ENCODE measurements at places on chromosomes 7 and 10. TPM values are rescaled to one million over a fixed set of nuclear protein-coding genes. Genes with fewer than 3 reads are reported as not detected.

Gene SUN3
- not detected for total RNA-seq

Gene AS3MT
- total RNA-seq = 9.3 TPM

Gene NRAP
- total RNA-seq = not detected

Gene CPA4
- total RNA-seq = 90.5 TPM

Gene NUTM2D
- total RNA-seq = 0.90 TPM

Gene SLC39A12
- total RNA-seq = not detected

- DNase-seq = no peak
Measured at GRCh38 chr10:95256268-95256667, 34.5 kb downstream of the PDLIM1 start.

DNA sequence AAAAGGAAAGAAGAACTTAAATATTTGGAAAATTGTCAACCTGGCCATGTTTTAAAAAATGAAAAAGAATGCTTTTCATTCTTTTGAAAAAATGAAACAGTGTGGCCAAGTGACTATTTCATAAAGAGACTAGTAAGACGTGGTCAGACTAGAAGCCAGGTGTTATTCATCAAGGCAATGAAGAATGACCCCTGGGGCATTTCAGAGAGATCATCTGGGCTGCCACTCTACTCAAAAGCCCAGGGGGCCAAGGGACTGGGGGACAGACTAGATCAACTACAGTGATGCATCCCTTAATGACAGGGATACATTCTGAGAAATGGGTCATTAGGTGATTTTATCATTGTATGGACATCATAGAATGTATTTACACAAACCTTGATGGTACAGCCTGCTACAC lies 199.4 kb downstream of the STK31 start:
- DNase-seq = no peak

- DNase-seq = peak; percentile 48
Measured at GRCh38 chr10:7971949-7972348, 82.5 kb upstream of the GATA3 start.

DNA sequence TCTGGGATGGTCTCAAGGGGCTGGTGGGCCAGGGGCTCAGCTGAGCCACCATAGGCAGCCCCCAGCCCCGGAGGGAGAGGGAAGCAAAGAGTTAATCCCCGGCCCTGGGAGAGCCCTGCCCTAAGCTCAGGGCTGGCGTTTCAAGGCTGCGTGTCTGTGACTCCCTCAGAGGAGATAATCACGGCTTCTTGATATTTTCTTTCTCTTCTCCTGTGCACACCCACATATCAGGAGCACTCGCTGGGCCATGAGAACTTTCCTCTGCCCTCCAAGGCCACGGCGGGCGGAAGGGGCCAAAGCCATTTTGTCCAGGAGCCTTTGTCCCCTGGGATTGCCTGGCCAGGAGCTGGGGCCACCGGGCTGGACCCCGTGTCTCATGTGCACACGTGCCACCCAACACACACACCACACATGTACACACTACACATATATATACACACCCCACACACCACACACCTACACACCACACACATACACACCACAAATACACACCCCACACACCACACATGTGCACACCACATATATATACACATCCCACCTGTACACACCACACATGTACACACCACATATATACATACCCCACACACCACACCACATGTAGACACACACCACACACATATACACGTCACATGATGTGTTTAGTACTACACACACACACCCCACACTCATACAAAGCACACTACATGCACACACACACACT lies 16.9 kb downstream of the VENTX start:
- no peak for DNase-seq

- no peak for DNase-seq
Measured at GRCh38 chr10:105252911-105253310, 611.8 kb downstream of the SORCS3 start.

GRCh38 chr10:79411546-79412495 lies 33.6 kb downstream of the ZCCHC24 start:
- DNase-seq = no peak

- DNase-seq = no peak
Measured at GRCh38 chr7:20075992-20076820, 141.0 kb downstream of the MACC1 start.

DNA sequence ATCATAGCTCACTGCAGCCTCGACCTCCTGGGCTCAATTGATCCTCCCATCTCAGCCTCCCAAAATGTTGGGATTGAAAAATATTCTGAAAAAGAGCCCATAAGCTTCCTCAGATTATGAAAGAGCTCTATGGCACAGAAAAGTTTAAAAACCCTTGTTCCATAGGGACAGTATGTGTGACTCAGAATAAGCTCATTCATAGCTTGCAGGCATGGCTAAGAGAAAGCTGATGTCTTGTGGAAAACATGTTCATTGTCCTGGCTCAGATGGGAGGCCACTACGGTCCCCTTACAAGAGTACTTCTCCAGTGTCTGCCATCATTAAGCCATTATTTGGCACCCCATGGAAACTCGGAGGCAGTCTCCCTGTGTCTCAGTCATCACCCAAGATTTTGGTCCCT lies 64.0 kb downstream of the CCDC3 start:
- no peak for DNase-seq

GRCh38 chr7:133118261-133118660 lies 36.4 kb upstream of the CHCHD3 start:
- DNase-seq = no peak

DNA sequence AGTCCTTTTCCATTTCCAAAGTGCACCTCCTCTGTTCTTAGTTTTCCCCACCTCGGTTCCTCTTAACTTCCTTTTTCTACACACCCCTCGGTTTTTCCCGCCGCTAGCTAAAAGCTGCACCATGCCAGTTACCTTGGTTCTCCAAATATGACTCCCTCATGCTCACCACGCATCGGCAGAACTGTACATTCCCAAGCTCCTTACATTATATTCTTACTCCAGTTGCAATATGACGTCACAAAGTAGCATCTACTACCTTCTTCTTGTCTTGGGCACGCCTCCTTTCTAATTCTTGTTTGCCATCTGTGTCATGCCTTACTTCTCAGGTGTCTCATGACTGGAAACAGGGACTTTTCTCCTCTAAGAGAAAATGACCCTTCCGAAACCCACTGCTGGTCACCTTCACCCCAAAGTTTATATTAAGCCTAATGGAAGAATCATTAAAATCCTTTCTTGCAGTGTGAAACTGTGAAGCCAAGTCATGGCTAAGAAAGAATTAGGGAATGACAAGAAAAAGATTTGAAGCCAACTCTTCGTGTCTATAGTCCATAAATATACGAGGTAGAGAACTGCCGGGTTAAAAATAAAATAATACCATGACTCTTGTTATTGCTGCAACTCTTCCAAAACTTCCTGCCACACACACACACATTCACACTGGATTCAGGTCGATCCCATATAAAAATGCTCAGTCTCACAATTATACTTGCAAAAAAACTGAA lies 1.7 kb downstream of the ESYT2 start:
- peak; percentile 39 for DNase-seq

DNA sequence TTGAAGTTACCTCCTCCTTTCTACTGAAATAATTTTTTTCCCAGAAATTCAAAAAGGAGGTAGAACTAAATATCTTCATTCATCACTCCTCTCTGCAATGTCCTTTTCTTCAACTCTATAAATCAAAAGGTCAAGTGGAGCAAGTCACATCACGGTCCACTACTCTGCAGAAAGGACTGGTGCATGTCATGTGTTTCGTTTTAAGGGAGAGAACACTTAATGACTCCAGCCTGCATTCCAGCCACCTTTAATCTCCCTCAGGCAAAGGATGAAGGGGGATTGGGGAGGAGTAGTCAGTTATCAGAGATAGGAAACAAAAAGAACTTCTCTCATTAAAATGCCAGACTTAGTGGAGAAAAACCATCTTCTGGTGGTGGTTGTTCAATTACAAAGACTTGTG lies 78.9 kb downstream of the ANK3 start:
- no peak for DNase-seq

DNA sequence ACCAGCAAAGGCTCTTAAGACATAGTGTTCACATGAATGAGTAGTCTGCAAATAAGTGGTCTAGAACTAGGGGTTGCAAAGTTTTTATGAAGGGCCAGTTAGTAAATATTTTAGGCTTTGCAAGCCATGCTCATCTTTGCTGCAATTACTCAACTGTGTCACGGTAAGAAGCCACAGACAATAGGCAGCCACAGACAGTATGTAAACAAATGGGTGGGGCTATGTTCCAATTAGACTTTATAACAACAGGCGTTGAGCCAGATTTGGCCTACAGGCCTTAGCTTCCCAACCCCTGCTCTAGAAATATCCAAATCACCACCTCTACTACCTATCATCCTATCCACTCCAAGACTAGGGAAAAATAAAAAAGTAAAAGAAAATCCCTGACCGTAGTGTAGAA lies 9.2 kb downstream of the IKZF5 start:
- no peak for DNase-seq

DNA sequence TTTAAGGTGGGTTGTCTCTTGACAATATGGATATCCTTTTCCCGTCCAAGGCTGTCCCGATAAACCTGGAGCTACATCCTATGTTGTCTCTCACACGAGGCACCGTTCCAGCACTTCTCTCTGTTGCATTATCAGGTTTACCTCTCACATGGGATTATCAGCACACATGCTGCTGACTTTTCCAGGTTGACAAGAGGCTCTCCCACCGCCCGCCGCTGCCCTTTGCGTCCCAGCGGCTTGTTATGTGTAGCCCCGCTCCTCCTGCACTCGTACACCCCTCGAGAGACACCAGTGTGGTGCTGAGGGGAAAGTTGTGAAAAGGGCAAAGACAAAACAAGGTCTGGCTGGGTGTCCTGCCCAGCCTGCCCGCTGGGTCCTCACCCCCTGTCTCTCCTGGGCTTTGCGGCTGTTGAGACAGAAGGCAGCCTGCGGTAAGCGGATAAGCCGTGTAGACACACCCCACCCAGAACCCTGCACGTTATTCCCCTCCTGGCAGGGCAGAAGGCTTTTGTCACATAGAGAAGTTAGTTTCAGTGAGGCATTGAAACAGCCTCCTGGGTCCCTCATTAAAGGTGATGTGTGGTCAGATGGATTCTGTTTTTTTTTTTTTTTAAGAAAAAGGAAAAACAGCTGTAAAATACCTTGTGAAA lies 38.7 kb downstream of the UBE3C start:
- no peak for DNase-seq

DNA sequence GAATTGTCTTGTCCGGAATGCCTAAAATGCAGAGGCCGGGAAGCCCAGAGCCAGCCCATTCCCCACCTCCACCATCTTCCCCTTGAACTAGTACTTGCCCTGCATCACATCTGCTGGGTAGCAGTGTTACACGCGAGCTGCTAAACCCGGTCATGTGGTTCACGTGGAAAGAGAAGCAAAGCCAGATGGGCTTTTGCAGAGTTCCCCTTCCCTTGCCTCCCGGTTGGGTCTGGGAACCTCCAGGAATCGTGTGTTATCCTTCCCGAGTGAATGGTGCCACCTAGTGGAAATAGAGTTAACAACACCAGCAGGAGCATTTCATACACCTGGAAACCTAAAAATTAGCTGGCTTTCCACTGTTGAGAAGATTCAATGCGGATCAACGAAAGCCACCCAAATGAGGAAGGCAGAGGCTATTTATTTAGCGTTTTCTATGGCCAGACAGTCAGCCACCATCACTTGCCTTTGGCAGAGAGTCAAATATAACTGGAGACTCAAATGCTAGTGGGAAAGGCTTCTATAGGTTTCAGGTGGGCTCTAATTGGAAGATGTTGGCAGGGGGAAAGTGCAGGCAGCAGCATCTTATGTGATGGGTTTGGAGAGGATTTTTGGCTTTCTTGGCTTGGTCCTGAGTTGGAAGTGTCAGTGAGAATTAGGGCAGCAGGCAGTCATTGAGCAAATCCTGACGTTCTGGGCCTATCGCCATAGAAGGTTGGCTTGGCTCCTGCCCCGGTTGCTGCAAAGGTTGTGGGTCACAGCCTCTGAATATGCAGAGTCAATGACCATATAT lies 12.9 kb upstream of the DENND2A start:
- DNase-seq = peak; percentile 61

GRCh38 chr10:73635781-73636180 lies 5.5 kb downstream of the MYOZ1 start:
- DNase-seq = no peak

GRCh38 chr10:32005050-32005449 lies 51.2 kb downstream of the KIF5B start:
- peak; percentile 51 for DNase-seq

DNA sequence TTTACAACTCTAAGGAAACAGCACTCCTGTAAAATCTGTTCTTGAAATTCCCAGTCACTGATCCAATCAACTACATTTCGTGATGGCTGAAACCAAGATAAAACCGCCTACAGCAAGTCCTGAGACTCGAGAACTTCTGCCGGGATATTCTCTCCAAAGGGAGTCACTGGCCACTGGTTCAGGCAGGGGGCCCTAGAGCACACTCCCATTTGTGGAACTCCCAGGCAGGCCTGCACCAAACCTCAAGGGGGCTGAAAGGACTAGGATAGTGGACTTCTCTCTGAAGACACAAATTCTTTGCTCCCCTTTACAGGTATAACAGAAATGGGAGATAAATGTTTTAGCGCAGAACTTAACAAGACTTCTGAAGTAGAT lies 16.3 kb downstream of the CYTH3 start:
- peak; percentile 51 for DNase-seq

DNA sequence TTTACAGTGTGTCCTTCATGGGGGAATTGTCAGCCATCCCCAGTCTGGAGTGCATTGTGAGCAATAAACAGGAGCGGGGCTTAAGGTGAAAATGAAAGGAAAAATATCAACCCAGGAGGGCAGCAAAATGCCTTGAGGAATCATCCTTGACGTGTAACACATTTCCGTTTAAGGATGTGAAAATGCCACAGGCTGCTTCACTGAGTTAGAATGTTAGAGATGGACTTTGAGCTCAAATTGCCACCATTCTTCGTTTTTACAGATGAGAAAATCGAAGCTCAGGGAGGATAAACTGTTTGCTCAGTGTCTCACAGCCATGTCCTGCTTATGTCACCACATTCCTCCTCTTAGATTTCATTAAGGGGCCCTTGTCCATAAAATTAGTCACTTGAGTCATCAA lies 23.1 kb downstream of the SORCS3 start:
- DNase-seq = no peak

- DNase-seq = no peak
Measured at GRCh38 chr10:47419421-47419820, 35.3 kb upstream of the ZNF488 start.

DNA sequence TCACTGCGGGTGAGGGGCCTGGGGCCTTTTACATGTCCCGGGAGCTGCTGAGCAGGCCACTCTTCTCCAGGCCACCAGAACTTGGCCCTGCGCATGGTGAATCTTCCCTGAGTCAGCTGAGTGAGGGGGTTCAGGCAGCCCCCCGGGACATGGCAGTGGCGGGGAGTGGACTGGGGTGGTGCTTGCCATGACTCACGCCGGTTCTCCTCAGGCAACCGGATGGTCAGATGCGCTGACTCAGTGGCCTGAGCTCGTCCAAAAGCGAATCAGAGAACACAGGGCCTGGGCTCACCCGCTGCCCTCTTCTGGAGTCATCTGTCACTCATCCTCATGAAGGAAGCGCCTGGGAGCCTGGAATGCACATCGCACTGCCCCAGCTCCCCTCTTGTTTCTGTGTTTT lies 33.5 kb downstream of the HTRA1 start:
- peak; percentile 98 for DNase-seq
